Immature natural killer cell (primary cell): ENCODE measurements at places on chromosomes 5 and 9. TPM values are rescaled to one million over a fixed set of nuclear protein-coding genes. Genes with fewer than 3 reads are reported as not detected.
A peak's percentile ranks its signal among the peaks of the same experiment; 100 is the strongest.

The CDX1 gene
- polyA plus RNA-seq, result not detected

The LSM11 gene
- 0.53 TPM for polyA plus RNA-seq

The EIF4EBP3 gene
- 15.4 TPM for polyA plus RNA-seq

The IFNA13 gene
- polyA plus RNA-seq, result not detected

The OMD gene
- not detected for polyA plus RNA-seq

The ECM2 gene
- not detected for polyA plus RNA-seq

The PIP5K1B gene
- polyA plus RNA-seq, result not detected

The TAS2R1 gene
- polyA plus RNA-seq, result not detected

The FCN1 gene
- polyA plus RNA-seq, result 47.6 TPM

The SPTLC1 gene
- polyA plus RNA-seq, result 39.5 TPM

The OR1Q1 gene
- not detected for polyA plus RNA-seq

DNA sequence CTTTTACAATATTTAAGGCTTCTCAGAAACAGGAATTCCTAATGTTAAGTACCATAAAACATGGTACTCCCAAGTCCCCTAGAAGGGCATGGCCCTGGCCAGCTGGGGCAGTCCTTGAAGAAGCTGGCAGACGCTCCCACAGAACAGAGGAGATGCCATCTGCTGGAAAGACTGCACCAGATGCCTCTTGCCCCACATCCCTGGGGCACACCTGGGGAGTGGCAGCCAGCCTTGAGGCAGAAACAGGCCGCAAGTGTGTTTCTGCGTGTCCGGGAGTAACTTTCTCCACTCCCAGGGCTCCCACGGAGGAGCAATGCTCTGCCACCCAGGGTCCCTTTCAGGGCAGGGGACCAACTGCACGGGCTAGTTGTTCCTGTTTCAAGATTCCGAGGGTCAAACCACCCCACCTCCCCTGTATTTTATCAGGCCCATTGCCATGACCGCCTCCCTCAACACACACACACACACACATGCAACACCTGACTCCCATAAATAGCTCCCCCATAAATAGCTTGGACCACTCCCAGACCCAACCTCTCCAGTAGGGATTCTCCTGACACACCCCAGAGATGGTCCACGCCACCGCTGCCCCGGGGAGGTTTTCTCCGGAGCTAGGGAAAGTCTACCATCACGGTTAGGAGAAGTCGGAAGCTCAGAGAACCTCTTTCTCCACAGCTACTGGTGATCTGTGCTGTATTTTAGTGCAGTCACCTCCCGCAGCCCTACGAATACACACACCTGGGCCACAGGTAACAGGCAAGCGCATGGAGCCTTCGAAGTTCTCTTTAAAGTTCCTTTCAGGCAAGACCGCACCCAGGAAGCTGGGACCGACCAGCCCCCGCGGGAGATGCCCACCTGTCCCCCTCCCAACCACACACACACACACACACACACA, 1.5 kb downstream of the SPOCK1 start:
- H3K36me3 ChIP-seq, result no peaks in the 10 kb centered on the region
- no peak overlapping the region for H3K27ac ChIP-seq
- H3K4me1 ChIP-seq, result peaks cover 2% of the 10 kb centered on the region
- no peak overlapping the region for H3K4me3 ChIP-seq
- DNase-seq, result no peak
- peaks cover 2% of the 10 kb centered on the region for H3K27me3 ChIP-seq

- H3K4me1 ChIP-seq, result no peaks in the 10 kb centered on the region
- H3K36me3 ChIP-seq, result peaks cover 50% of the 10 kb centered on the region
- H3K27ac ChIP-seq, result no peak overlapping the region
- peaks cover 1% of the 10 kb centered on the region for H3K27me3 ChIP-seq
- DNase-seq, result no peak
Measured at GRCh38 chr5:135341016-135341666, 57.9 kb downstream of the MACROH2A1 start.

DNA sequence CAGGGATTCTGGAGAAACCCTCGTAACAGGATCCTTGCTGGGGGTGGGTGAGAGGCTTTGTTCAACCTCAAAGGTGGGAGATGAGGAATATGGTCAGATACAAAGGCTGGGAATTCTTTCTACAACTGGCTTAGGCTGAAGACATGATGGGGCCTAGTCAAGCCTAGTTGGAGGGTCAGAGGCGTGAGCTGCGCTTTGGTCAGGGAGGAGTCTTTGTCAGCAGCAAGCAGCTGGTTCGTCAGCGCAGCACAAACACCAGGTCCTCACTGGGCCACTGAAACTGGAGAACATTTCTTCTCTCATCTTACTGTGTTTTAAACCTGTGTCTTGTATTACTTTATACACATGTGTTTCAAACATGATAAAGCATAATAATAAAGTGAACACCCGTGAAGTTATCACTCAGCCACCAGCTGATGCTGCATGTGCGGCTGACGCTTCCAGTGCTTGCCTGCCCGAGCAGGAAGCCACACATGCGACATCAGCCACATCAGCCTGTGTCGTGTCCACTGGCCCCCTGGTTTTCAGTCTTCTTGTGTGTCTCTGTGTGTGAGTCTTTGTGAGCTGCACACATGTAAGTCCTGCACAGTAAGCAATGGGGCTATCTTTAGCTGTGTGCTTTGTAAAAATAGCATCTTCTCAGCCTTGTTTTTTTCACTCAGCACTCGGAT, 81.5 kb downstream of the WNK2 start:
- H3K27ac ChIP-seq, result no peak overlapping the region
- no peak for DNase-seq
- H3K4me3 ChIP-seq, result no peak overlapping the region
- no peaks in the 10 kb centered on the region for H3K4me1 ChIP-seq

DNA sequence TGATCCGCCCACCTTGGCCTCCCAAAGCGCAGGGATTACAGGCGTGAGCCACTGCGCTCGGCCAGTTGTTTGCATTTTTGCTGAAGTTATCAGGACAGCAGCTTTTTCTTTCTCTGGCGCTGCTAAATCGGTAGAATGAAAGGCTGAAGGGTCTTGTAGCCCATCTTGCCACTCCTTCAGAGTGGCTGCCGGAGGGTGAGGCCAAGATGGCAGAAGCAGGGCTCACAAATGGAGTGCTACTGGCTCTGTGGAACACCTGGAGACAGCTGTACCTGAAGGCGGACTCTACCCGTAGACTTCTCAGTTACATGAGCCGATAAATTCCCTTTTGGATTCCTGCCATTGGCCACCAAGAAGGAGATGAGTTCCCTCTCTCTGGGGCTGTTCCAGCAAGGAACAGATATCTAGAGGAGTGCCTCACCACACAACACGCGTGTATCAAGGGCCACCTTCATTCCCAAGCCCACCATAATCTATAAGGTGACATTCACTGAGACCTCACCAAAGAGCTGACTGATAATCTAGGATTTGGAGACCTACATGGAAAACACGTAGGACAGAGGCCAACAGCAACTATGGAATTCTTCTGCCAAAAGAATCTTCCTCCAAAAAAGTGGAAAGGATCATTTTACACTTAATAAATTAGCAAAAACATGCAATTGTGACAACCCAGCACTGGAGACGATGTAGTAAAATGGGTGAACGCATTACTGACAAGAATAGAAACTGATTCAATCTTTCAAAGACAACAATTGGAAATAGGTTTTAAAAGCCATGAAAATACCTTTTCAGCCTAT, 21.8 kb downstream of the STK10 start:
- peaks cover 5% of the 10 kb centered on the region for H3K36me3 ChIP-seq
- H3K27ac ChIP-seq, result peak overlapping the region; percentile 99
- peaks cover 2% of the 10 kb centered on the region for H3K27me3 ChIP-seq
- H3K4me1 ChIP-seq, result peaks cover 100% of the 10 kb centered on the region

GRCh38 chr5:159503236-159503635, 172.9 kb upstream of the IL12B start:
- H3K4me3 ChIP-seq, result no peak overlapping the region
- no peak overlapping the region for H3K27ac ChIP-seq
- peaks cover 4% of the 10 kb centered on the region for H3K36me3 ChIP-seq
- DNase-seq, result no peak
- H3K4me1 ChIP-seq, result no peaks in the 10 kb centered on the region

DNA sequence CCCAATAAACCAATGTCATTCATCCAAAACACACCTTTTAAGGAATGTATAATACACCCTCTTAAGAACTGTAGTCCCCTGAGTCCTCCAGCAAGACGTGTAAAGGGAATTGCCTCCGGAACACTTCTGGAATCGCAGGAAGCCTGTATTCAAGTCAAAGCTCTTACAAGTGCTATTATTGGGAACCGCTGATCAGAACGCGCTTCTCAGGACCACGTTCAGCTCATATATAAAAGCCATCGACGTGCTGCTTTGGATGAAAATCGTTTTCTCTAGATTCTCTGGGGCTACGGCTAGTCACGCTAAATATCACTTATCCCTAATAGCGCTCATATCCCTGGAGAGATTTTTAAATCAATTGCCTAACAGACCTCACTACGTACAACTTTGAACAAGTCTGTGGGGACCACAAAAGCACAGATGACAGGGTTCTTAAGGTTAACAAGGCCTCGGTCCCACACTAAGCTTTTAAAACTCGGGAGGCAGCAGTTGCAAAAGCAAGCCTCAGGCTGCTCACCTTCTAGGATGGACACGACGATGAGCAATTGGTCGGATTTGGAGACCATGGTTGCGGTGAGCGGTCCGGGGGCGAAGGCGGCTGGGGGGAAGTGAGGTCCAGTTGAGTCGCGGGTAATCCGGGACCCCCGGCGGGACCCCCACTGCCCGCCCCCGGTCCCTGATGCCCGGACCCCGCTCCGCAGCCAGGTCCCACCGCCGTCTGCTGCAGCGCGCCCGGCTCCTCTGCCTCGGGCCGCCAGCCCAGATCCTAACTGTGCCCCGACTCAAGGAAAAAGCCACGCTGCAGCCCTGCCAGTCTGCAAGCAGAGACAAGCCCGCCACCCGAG, 548 bp downstream of the CEP120 start:
- peaks cover 13% of the 10 kb centered on the region for H3K4me1 ChIP-seq
- H3K27me3 ChIP-seq, result peaks cover 2% of the 10 kb centered on the region
- H3K4me3 ChIP-seq, result no peak overlapping the region
- H3K36me3 ChIP-seq, result peaks cover 2% of the 10 kb centered on the region
- no peak for DNase-seq

- H3K4me1 ChIP-seq, result no peaks in the 10 kb centered on the region
- H3K4me3 ChIP-seq, result no peak overlapping the region
- H3K27me3 ChIP-seq, result no peaks in the 10 kb centered on the region
- no peak for DNase-seq
Measured at GRCh38 chr5:101531026-101531425, 627.9 kb upstream of the ST8SIA4 start.

DNA sequence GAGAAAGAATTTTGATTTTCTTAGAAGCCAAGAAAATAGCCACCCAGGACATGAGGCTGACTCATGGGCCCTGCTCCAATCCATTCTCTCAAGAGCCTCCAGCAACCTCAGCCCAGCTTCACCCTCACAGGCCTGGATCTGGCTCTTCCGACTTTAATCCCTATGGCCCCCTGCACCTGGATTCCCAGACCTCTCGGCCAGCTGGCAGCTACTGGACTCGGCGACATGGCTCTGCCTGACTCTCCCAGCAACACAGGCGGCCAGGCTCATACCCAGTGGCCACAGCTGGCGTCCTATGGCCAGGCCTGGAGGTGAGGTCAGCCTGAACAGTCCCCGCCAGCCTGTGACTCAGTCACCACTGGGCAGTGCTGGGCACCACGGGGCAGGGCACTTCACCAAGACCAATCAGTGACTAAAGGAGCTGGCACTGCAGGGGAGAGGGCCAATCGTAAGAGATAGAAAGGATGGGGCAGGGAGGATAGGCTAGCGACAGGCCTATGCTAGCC, 6.2 kb upstream of the PDLIM4 start:
- H3K36me3 ChIP-seq, result peaks cover 9% of the 10 kb centered on the region
- H3K4me3 ChIP-seq, result no peak overlapping the region
- H3K27ac ChIP-seq, result no peak overlapping the region
- no peak for DNase-seq

GRCh38 chr9:129838707-129839259, 3.5 kb downstream of the USP20 start:
- peak overlapping the region; percentile 46 for H3K27ac ChIP-seq
- no peak for DNase-seq
- H3K4me1 ChIP-seq, result peaks cover 69% of the 10 kb centered on the region
- H3K27me3 ChIP-seq, result no peaks in the 10 kb centered on the region

GRCh38 chr5:54217826-54218503, 92.4 kb downstream of the ARL15 start:
- no peaks in the 10 kb centered on the region for H3K27me3 ChIP-seq
- H3K36me3 ChIP-seq, result no peaks in the 10 kb centered on the region
- peaks cover 27% of the 10 kb centered on the region for H3K4me1 ChIP-seq
- no peak overlapping the region for H3K4me3 ChIP-seq

DNA sequence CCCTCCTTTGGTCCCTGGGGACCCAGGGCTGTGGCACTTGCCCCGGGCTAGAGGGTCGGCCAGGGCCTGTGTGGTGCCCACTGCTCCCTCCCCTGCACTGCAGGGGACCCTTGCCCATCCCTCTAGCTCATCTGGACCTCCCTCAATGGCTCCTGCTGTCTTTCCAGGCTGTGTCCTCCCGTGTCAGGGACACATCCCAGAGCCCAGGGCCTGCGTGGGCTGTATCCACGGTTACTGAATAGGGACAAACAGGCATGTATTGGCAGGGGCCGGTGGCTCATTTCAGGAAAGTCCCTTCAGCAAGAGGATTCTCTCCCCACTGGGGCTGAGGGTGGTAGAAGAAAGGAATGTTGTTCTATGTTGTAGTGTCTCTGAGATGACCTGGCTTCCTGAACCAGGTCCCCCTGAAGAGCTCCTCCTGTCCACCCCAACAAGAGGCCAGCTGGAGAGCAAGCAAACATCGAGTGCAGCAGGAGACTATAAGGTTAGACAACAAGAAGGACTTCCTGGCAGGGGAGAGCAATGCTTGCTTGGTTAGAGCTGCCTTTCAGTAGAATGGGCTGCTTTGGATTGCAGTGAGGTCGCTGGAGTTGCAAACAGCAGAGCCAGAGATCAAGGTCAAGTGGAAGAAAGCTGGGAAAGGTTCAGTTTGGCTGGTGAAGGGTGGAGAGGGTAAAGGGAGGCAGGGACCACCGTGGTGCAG, 1.0 kb upstream of the CRB2 start:
- H3K4me1 ChIP-seq, result peaks cover 6% of the 10 kb centered on the region
- no peak overlapping the region for H3K4me3 ChIP-seq
- no peaks in the 10 kb centered on the region for H3K36me3 ChIP-seq

DNA sequence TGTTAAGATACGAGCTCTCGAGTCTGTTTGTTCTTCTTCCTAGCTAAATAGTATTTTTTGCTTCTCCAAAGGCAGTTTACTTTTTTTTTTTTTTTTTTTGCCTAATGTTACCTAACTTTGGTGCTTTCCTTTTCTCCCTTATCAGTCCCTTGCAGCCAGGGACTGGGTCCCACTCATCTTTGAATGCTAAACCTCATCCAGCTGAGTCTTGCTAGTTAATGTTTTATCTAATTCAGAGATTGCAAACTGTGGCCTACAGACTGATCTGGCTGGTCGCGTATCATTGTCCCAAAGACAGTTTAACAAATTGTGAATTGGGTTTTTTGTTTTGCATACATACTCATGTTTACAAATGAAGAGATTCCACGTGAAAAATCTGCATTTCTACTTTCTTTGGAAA, 95.7 kb upstream of the EFNA5 start:
- no peak overlapping the region for H3K27ac ChIP-seq
- DNase-seq, result no peak
- no peaks in the 10 kb centered on the region for H3K4me1 ChIP-seq
- H3K27me3 ChIP-seq, result peaks cover 5% of the 10 kb centered on the region
